ENCODE measurements at places on chromosomes 16 and 17.
A peak's percentile ranks its signal among the peaks of the same experiment; 100 is the strongest.

DNA sequence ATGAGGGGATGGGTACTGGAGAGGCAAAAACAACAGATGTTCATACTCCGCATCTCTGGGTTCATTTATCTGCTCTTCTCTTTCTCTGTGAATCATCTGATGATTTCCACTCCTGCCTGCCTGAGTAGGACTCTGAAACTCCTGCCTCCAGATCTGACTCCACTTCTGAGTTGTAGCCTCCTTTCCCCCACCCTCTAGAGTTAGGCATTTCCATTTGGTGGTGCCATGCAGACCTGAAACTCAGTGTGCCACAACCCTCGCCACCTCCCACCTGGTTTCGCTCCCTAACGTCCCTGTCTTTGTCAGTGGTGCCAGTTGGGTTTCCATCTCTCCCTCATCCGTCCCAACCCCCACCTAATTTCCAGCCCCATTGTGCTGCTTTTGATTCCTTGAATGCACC is 126.2 kb downstream of the PRKCB start:
- DNase-seq, result no peak

GRCh38 chr16:84999857-85000480 is 11.4 kb downstream of the ZDHHC7 start:
- no peak for DNase-seq

DNA sequence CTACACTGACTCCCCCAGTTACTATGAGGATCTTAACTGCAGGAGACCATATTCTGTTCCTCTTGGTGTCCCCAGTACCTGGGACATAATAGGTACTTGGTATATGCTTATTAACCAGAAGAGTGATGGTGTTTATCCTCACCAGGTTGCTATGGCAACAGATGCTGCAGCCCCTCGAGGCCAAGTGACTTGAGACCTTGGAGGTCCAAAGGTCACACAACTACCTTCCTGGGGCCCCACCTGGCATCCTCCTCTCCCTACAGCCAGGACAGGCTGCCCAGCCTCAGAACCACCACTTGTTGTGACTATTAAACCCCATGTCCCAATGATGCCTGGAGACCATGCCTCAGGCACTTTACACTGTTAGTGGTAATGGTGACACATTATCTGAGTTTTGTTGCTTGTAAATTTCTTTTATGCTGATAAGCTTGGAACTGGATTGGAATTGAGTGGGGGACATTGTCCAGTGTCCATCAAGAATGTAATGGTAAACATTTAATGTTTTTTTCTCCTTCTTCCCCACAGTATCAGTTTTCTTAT is 189.4 kb downstream of the CCDC182 start:
- DNase-seq, result no peak

DNA sequence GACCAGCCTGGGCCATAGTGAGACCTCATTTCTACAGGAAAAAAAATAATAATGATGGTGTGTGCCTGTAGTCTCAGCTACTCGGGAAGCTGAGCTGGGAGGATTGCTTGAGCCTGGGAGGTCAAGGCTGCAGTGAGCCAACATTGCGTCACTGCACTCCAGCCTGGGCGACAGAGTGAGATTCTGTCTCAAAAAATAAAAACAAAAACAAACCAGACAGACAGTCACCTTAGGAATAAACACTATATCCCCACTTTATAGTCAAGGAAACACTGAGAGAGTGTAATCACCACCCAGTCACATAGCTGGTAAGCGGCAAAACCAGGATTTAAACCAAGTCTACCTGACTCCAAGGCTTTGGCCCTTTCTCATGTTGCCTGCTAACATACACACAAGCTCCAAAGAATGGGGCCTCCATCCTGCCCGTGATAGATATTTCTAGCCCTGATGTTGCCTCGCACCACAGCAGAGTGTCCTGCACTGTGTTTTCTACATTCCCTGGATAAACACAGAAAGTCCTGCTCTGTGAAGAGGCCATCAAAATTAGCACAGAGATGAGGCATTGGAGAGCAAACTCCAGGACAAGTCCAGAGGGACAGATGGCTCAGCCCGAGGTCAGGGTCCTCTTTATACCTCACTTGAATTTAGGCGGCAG is 66.1 kb upstream of the SMURF2 start:
- DNase-seq, result no peak

GRCh38 chr17:47995241-47995935 is 24.5 kb downstream of the CDK5RAP3 start:
- DNase-seq, result no peak

DNA sequence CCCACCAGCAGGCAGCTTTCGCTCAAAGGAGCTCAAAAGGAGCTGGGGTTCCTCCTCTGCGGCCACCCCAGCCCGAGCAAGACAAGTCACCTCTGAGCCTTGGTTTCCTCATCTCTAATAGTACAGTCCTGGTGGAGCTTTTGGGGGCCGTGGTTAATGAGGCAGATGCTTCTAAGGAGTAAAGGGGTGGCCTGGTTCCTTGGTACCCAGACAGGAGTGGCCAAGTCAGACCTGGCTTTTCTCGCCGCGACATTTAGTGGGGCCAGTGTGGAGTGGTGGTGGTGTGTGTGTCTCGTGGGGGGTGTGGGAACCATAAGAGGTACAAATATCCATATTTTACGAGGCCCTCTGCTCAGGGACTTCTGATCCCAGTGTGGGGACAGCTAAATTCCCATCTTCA is 6.7 kb downstream of the FOXF1 start:
- no peak for DNase-seq

DNA sequence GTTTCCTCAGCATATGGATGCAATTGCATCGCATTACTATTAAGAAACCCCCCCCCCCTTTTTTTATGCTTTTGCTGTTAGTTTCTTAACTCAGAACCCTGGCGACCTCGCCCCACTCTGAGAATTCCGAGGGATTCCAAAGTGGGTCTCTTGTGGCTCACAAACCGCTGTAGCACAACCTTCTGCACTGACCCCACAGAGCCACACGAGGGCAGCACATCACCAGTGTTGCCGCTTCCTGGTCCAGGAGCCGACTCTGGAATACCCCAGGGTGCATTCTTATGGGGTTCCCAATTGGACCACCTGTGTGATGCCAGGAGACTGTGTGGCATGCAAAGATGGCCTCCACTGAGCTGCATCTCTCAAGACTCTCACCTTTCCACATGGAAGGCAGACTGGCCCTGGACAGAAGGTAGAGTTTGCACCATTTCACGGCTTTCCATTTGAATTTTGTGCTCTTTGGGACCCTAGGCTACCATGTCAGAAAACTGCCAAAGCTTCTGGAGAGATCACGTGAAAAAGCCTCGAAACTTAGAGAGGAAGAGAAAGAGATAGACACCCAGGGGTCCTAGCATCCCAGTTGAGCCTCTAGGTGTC is 432.7 kb upstream of the ASIC2 start:
- peak; percentile 13 for DNase-seq

GRCh38 chr17:56592487-56593085 is 913 bp upstream of the NOG start:
- peak; percentile 48 for DNase-seq

Measured in AG10803 (cell line).